ENCODE measurements at places on chromosomes 2 and 18.

- no peak for DNase-seq
These were observed 44.5 kb downstream of the PKDCC start for GRCh38 chr2:42092084-42092996.

DNA sequence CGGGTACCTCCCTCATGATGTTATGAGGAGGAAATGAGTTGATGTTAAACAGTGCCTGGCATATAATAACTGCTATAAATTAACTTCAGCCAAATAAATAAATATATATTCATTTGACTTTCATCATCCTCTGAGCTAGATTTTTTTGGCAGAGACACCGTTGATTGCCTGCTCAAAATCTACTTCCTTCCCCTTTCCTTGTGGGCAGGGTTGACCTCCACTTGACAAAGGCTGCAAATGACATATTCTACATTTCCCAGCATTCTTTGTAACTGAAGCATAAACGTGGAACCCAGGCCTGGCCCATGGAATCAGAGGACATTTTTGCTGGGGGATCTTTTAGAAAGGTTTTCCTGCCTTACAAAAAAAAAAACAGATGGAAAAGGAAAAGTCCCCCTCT, 177.8 kb downstream of the TXNL1 start:
- DNase-seq, result no peak

GRCh38 chr18:48445540-48445939, 36.4 kb upstream of the ZBTB7C start:
- DNase-seq, result peak; percentile 36

DNA sequence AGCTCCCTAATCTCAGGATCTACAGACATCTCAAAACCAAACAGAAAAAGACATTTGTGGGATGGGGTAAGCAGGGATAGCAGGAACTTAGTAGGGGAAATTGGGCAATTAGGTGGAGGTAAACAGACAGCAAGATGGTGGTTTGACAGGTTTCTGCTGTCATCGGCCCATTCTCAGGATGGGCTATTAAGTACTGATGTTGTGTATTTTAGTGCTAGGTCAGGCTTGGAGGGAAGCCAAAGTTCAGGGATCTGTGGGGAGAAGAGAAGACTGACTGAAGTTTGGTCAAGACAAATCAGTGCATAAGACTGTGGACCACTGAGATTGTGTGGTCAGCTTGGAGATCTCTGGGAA, 96.8 kb upstream of the THUMPD2 start:
- no peak for DNase-seq

DNA sequence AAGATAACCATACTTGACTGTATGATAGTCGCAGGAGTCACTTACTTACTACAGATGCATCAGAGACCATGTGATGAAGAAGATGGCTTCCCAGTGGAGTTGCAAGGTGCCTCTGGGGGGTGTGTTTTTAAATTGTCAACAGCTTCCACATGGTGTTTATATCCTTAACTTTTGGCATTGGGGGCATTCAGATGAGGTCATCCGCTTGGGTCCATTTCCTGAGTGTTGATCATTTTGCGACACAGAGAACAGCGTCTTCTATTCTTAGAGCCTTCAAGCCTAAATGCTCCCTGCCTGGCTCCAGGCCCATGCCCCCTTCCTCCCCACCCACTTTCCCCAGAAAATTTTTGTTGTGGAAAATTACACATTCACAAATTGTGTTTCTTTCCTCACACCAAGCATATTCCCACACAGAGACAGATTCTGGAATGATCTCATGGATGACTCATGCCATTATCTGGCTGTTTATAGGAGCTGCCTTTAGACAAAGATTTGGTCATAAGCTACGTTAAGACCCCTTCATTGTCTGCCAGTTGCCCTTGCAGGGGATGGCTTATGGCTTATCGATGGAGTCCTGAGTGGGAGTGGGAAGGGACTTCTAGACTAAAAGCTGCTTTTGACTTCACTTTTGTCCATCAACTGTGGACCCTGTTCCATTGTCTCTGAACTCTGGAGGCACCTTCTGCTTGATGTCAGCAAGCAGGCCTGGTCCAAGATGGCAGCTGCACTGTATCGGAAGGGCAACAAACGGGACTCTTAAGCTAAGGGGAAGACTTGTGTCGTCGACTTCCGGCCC, 91.8 kb downstream of the CABLES1 start:
- DNase-seq, result no peak
